ENCODE measurements at places on chromosomes 7 and 10.

DNA sequence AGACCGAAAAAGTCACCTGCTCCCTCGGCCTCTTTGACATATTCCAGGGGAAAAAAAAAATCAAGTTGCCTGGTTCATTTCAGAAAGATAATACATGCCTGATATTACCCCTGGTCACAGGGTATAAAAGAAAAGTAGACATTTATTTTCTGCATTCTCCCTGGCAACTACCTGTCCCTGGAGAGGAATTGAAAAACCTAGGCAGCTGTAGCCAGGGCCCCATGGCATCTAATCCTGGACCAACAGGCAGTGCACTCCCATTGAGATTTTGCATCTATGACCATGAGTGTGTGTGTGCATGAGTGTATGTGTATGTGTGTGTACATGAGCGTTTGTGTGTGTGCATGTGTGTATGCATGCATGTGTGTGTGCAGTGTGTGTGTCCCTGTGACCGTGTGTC is 338.2 kb upstream of the PFKP start:
- DNase-seq = no peak

GRCh38 chr7:47357361-47357760 is 224.6 kb downstream of the TNS3 start:
- DNase-seq = no peak

DNA sequence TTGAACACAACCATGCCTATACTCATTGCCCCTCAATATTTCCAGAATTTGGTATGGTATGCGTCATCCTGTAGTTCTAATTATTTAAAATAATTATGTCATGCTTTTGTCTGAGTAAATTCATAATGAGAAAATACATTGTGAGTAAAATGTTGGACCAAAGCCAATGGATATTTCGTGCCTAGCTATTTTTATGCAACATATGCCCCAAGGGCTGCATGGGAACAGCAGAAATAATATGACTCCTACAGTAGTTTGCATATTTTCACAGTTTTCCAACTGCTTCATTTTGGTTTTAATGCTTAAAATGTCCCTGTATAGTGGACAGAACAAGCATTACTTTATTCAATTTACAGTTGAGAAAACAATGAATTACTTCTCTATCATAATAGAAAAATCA is 1115.6 kb upstream of the GHITM start:
- DNase-seq = peak; percentile 1

GRCh38 chr7:90760892-90761291 is 164.8 kb downstream of the CDK14 start:
- no peak for DNase-seq

DNA sequence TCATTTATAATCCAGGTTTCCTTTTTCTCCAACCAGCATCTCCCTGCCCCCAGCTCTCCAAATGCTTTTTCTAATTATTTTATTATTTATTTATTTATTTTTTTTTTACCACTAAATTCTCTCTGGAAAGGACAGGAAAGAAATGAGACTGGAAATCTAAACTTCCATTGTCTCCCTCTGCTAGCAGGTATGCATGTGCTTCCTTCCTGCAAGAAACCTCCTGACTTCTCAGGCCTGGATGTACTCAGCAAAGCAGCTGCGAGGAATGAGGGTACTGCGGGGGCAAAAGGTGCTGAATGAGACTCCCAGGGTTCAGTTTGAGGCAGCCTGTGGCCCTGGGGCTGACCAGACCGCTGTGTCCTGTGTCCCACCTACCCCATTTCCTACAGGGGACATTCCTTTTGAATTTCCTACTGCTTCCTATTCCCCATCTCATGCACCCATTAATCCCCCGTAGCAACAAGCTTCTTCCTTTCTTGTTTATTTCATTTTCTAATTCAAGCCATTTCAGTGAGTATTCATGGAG is 324.6 kb upstream of the IGFBP3 start:
- DNase-seq = no peak

DNA sequence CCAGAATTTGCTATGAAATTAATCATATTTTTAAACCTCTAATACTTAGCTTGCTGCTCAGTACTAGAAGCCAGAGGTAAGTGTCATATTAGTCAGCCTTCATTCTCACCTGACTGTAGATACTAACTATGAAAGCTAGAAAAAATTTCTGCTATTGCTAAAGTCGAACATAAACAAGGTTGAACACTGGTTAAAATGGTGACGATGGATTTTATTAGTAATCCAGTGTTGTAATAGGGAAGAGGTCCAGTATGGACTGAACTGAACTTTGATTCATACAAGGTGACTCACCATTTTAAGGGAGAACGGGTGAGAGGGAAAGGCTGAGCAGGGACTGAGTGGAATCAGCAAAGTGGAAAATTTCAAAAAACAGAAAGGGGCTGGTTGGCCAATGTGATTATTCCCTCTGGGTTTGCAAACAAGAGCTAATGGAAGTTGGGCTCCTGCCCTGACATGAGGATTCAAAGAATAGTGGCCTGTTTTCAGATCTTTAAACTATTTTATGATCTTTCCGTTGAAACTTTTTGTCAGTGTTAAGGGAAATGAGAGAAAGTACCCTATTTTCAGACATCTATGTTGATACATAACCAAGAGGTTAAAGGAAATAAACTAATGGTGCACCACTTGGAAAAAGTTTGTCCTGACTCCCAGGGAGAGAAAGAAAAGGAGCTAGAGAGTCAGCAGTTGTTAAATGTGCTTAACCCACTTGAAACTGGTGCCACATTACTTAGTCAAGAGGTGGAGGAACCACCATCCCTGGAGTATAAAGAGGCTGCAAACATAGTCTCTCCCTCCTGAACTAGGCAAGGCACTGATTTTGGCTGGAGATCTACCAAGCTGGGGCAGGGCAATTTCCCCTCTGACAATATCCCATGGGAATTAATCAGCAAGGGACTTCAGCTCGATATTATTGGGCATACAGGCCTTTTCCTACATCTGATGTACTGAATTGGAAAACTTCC is 15.3 kb upstream of the AKR1C1 start:
- DNase-seq = no peak

DNA sequence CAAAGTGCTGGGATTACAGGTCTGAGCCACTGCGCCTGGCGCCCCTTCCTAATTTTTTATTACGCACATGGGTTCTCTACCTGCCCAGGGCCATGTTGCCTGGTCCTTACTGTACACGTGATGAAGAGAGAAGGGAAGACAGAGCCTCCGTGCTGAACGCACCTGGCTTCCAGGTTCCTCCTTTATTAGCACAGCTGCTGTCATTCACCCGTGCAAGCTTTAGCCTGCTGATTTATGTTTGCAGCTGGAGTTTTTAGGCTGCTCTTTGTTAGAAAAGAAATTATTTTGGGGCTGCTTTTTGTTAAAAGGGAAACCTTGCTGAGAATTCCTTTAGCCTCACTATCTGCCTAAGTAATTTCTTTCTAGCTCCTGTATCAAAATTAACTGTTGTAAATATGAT is 417.0 kb downstream of the CALN1 start:
- DNase-seq = no peak

GRCh38 chr7:141866974-141867373 is 25.7 kb upstream of the PRSS37 start:
- no peak for DNase-seq

DNA sequence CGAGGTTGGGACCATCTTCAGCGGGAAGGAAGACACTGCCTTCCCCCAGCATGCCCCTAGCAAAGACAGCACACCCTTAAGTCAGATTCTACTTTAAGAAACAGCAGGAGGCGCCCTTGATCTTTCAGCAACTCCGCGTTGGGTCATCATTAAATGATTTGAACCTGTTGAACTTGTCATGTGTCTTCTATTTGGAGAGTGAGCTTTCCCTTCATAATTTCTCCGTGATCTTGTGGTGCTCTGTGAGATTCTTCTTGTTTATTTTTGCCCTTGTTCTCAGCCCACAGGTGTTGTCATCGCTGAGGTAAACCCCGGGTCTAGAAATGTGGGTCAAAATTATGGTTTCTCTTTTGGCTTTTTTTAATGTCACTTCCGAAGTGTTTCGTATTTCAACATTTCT is 49.5 kb upstream of the PITRM1 start:
- DNase-seq = no peak

GRCh38 chr7:91945476-91945875 is 4.8 kb downstream of the AKAP9 start:
- DNase-seq = no peak

DNA sequence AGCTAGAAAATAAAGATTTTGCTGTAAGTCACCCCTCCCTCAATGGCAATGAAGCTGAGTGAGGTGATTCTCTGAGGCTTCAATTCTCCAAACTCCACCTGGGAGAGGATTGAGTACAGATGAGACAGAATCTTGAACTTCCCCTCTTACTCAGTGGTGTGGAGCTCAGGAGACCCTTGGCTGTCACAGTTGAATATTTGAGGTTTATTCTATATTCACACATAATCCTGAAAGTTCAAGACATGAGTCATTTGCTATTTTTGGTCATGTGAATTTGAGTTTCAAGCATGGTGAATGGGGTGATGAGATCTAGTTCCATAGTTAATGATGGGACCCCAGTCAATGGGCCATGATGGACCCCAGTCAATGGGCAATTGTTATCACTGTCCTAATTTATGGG is 13.9 kb upstream of the TECTB start:
- no peak for DNase-seq

GRCh38 chr10:94286901-94287300 is 75.8 kb downstream of the NOC3L start:
- DNase-seq = no peak

GRCh38 chr10:90413196-90413595 is 444.6 kb downstream of the HTR7 start:
- no peak for DNase-seq
